ENCODE measurements at places on chromosomes 16 and 17. TPM values are rescaled to one million over a fixed set of nuclear protein-coding genes. Genes with fewer than 3 reads are reported as not detected.

Gene CMTM1
- total RNA-seq: 0.89 TPM

Gene TMEM132E
- not detected for total RNA-seq

Gene RPA1
- total RNA-seq: 64.4 TPM

Gene ASGR1
- total RNA-seq: 0.82 TPM
